Cerebellum (tissue), 4 donors: ENCODE measurements at places on chromosomes 6 and 20.
A peak's percentile ranks its signal among the peaks of the same experiment; 100 is the strongest.

GRCh38 chr20:16069389-16070010 is 503.7 kb downstream of the KIF16B start:
- DNase-seq, result no peak

GRCh38 chr6:77834591-77834996 is 181.8 kb downstream of the MEI4 start:
- no peak for DNase-seq

DNA sequence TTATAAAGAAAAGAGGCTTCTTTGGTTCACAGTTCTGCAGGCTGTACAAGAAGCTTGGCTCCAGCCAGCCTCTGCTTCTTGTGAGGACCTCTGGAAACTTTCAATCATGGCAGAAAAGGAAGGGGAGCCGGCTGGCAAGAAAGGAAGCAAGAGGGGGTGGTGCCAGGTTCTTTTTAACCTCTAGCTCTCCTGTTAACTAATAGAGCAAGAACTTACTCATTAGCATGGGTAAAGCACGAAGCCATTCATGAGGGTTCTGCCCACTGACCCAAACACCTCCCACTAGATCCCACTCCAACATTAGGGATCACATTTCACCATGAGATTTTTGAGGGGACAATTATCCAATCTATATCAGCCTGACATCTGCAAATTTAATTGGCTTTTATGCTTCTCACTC is 347.1 kb downstream of the GRIK2 start:
- no peak for DNase-seq

GRCh38 chr6:156617376-156617775 is 159.8 kb upstream of the ARID1B start:
- no peak for DNase-seq

DNA sequence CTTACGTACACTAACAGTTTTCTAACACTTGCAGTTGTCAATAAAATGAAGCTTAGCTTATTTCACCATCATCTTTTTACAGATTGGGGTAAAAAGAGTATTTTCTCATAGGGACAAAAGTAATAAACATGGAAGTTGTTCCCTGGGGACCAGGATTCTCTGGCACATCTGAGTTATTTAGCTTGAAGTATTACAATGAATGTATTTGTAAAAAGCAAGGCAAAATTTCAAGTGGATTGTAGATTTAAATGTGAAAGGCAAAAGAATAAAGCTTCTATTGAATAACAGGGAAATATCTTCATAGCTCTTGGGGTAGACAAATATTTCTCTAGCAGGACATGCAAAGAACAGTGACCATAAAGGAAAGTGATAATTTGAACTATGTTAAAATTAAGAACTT is 260.0 kb upstream of the ECI2 start:
- no peak for DNase-seq

- DNase-seq, result no peak
Observed at GRCh38 chr6:143406673-143407072, 43.8 kb downstream of the ADAT2 start.

DNA sequence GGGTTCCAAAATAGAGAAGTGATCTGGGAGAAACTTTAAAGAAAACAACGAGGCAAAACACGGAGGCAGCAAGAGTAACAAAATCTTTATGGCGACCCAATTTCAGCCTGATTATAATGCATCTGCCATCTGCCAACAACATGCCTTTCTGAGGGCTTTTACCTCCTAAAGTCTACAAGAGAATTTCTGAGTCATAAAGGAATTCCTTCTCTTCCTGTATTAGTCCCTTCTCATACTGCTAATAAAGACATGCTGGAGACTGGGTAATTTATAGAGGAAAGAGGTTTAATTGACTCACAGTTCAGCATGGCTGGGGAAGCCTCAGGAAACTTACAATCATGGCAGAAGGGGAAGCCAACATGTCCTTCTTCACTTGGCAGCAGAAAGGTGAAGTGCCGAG is 226.6 kb downstream of the HACE1 start:
- DNase-seq, result no peak

GRCh38 chr6:65161661-65162060 is 545.4 kb downstream of the EYS start:
- DNase-seq, result no peak

- no peak for DNase-seq
Observed at GRCh38 chr6:170212956-170213636, 77.8 kb downstream of the DLL1 start.

DNA sequence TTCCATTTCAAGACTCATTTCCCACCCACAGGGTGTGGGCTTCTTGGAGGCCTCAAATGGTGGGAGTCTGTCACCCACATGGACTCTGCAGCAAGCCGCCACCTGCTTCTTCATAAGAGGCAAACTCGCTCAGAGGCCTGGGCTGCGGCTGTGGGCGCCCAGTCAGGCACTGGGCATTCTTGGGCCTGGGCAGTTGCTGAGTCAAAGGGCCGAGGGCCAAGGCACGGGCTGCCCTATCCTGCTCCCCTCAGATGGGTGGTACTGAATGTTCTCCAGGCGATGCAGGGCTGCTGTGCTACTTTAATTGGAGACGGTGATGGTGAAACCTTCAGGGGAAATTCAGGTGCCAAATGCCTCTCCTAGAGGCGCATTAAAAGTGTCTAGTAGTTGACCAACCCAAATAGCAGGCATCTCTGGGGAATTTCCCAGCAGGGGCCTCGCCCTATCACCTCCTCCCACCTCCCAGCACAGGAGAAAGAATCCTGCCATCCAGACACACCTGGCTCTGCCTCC is 57.9 kb downstream of the MAFB start:
- DNase-seq, result no peak

DNA sequence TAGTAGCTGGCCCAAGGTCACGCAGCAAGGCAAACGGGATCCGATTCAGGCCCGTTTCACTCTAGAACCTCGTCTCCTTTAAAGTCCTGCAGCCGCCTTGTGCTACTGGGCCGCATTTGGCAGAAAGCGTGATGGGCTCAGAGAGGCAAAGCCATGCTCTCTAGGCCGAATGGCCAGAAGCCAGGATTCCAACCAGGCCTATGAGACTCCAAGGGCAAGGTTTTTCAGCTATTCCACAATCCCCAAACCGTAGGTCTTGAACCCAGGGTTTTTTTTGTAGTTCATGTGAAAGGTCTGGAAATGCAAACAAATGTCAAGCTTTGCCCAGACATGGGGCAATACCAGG is 174.1 kb downstream of the PREX1 start:
- DNase-seq, result peak; percentile 11

DNA sequence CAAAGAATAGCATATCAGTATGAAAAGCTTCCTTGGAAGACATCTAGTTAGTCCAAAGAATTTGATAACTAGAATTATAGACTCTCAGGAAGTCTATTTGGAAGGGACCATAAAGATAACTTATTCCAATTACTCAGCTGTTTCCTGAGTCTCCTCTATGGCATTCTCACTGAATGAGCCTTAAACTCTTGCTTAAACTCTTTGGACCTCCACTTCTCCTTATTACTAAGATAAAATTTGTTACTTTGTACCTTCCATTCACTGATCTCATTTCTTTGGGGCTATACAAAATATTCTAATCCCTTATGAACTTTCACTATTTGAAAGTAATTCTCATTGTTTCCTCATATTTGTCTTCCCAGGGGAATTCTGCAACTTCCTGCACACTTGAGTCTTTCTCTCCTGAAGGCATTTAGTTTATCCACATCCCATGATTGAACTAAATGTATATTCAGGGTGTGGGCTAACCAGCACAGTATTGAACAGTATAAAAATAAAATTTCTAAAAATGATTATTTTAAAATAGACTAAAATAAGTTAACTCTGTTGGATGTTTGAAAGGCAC is 67.1 kb upstream of the NOTCH4 start:
- DNase-seq, result no peak

DNA sequence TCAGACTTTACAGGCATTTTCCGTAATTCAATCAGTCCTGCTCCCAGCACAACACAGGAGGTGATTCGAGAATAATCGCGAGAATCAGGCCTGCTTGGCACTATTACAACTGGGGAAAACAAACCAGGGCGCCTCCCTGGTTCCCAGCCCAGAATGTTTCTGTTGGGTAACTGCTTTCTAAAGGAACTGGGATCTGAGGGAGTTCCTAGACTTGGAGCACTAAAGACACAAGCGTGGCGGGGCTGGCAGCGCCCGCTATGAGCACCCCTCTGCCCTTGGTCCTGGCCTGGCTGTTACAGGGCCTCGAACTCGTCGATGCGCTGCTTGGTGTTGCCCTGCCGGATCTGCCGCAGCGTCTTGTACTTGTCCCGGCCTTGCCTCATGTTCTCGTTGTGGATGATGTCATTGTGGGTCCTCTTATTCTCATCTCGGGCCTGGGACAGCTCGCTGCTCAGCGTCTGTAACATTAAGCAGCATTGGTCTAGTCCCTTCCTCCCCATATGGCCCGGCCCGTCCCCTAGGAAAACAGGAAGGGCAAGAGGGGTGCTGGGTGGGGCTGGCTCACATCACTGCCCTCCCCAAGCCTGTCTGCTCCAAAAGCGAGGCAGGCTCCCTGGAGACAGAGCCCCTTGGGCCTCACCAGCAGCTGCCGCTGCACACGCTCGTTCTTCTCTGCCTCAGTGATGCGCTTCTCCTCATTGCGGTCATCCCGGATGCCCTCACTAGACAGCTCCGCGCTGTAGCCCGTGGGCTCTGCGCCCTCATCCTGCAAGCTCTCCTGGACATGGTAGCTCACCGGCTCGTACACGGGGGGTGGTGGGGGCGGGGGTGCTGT is 52.3 kb downstream of the EZR start:
- DNase-seq, result no peak

DNA sequence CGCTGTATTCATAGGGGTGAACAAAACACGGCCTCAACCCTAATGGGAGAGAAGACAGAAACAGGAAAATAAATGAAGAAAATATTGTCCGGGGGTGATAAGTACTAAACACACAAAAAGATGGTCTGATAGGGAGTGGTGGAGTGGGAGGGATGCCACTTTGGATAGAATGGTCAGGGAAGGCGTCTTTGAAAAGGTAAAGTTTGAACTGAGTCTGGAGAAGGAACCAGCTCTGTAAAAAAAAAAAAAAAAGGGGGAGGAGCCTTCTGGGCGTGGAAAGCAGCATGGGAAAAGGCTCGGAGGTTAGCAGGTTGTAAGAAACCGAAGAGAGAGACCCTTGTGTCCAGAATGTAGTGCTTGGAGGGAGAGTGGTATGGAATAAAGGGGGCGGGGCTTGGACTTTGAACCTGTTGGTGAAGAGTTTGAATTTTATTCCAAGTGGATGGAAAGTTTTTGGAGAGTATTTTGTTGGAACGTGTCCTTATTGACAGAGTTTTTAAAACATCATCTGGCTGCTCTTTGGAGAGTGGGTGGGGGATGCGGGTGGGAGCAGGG is 1.8 kb downstream of the CHMP4B start:
- DNase-seq, result no peak

- DNase-seq, result no peak
Observed at GRCh38 chr6:26187981-26188635, 100.9 kb downstream of the HFE start.

DNA sequence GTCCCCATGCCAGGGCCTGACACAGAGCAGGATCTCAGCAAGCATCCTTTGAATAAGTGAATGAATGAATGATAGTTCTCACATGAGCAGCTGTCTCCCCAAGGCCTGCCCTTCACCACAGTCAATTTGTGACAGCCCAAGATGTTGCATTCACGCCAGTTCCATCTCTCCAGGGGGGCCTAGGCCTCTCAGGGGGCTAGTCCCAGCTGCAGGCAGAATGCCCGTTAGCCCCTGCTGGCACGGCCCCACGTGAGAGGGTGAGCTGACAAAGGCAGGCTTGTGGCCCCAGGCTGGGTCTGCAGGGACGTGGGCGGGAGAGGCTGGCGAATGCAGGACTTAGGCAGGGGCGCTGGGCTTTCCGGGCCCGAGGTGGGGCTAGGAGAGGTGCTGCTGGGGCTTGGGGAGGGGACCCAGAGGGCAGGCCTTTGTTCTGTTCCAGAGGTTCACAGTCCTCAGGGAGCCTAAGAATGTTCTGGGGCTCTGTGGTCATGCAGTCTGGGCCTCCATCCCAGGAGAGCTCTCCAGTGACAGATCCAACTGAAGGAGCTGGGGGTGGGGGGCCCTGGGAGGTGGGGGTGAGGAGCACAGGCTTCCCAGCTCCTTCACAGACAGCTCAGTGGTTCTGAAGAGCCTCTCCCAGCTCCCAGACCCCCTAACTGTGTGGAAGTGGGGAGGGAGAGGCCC is 30.5 kb upstream of the TLDC2 start:
- no peak for DNase-seq

DNA sequence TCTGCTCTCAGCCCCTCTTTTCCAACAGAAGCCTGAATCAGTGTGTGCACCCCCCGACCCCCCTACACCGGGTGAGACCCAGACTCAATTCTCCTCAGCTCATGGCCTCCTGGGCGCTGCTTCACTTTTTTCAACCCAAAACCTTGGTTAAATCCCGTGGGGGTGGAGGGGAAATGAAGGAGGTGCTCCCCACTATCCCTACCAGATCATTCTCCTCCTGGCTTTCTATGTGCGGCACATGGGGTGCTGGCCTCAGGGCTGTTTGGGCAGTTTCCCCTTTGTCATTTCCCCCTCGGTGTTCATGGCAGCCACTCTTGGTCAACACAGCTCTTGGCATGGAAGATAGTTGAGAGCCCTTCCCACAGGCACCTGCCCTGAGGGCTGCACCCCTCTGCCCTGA is 4.6 kb downstream of the CST4 start:
- no peak for DNase-seq

- no peak for DNase-seq
Observed at GRCh38 chr20:60238992-60239660, 280.9 kb downstream of the CDH26 start.

DNA sequence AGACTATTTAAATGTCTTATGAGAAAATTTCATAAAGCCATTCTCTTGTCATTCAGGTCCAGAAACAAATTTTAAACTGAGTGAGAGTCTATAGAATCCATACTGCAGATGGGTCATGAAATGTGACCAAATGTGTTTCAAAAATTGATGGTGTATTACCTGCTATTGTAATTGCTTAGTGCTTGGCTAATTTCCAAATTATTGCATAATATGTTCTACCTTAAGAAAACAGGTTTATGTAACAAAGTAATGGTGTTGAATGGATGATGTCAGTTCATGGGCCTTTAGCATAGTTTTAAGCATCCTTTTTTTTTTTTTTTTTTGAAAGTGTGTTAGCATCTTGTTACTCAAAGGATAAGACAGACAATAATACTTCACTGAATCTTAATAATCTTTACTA is 5.0 kb downstream of the MARCKS start:
- no peak for DNase-seq

- no peak for DNase-seq
Observed at GRCh38 chr6:119318730-119319129, 30.8 kb downstream of the MAN1A1 start.
